Activated gamma-delta T cell treated with Interleukin-2 at 50 U/mL for 16 hours (primary cell): ENCODE measurements at places on chromosomes 2 and 18.

GRCh38 chr2:40511661-40512213 is 59.8 kb upstream of the SLC8A1 start:
- no peak for DNase-seq

- no peak for DNase-seq
Measured at GRCh38 chr2:219772103-219772635, 144.7 kb downstream of the SLC4A3 start.

DNA sequence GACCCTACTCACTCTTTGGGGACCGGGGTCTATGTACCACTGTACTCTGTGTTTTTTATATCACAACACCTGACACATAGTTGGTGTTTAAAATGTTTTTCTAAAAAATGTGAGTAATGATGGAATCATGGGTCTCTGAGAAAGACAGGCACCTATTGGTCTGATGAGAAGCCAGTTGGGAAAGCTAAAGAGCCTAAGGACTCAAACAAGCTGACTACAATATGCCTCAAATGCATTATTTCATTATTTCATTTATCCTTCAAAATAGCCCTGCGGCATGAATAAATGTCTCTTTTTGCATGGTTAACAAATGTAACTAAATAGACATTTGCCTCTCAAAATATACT is 102.9 kb upstream of the SCN1A start:
- no peak for DNase-seq

GRCh38 chr2:53672881-53673522 is 94.6 kb upstream of the CHAC2 start:
- DNase-seq: no peak

DNA sequence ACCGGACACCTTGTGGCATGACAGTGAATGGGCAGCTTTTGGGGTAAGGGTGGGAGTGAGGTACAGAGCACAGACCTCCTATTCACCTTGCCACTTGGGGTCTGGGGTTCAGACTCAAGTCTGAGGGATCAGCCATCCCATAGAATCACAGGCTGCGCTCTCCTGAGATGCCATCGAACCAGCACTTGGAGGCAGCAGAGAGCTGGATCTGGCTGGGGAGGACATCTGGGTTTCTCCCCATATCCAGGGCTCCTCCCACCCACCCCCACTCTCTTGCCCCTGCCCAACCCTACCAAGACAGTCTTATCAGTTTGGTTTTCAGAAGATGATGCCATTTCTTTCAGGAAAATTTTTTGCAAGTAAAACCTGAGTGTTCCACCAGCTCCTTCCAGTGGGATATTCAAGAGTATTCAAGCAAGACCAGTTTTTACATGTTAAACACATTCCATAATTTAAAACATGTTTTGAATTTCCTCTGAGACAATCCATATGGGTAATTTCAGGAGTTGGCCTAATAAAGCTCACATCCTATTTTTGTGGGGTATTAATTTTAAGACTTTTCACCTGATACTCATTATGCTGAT is 29.2 kb upstream of the TEX44 start:
- DNase-seq: no peak

DNA sequence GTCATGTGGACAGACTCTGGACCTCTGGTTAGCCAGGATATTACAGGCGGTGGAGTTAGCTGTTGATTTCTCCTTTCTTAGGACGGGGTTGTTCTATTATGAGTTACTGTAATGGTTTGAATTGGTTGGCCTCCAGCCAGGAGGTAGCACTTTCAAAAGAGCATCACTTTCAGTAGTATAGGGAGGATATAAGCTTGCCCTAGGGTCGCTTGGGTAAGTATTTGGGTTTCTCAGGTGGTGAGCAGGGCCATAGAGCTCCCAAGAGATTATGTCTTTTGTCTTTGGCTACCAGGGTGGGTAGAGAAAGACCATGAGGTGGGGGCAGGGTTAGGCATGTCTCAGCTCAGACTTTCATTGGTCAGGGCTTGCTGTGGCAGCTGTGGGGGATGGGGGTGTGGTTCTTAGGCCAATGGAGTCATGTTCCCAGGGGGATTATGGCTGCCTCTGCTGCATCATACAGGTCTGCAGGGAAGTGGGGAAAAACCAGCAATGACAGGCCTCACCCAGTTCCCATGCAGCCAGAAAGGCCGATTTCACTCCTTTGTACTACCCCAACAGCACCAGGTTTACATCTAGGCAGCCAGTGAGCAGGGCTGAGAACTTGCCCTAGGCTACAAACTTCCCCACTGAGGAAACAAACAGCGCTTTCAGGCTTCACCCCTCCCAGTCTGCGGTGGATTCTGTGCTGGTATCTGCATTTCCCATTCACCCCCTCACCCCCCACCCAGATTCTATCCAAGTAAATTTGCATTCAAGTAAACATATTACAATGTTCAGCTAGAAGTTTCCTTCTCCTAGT is 89.4 kb upstream of the SLC38A11 start:
- DNase-seq: no peak

DNA sequence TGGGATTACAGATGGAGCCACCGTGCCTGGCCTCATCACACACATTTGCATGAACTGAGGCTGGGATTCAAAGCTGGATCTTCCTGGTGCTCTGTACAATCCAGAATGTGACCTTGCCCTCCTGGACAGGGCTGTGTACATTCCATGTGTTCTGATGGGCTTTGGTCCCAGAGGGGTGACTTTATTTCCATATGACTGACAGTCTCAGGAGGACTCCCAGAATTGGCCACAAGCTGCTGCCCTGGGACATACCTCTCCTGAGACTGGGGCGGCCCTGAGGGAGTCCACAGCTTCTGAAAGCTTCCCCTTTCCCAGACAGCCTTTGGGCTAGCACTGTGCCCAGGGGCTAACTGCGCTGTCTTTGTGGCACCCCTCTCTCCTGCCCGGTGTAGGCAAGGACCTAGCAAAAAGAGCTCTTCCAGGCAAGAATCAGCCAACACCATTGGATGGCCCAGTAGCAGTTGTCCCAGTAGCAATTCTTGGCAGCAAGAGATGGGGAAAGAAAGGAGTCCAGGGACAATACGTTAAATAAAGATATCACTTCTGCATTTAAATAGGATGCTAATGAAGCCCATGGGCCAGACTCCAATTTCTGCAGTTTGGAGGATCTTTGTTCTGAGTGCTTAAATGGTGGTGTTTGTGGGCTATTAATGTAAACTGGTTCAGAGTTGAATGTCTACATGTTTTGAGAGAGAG is 26.4 kb upstream of the ZNF532 start:
- DNase-seq: no peak

DNA sequence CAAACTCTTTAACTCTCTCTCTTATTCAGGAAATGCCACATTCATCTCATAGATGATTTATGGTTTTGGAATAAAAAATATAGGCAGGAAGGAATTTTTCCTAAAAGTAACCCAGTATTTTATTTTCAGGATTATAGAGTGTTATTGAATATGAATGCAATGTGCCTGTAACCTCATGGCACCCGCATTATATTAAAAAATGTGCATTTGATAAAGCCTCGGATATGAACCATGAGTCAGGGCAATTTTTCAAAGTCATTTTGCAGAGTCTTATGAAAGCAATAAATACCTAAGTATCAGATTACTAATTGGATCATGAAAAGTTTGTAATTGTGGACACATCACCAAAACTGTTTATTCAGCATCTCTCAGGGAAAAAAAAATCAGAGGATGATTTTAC is 573.8 kb downstream of the TSN start:
- no peak for DNase-seq

GRCh38 chr2:30184035-30184434 is 37.2 kb downstream of the YPEL5 start:
- no peak for DNase-seq
